Activated CD8-positive, alpha-beta T cell treated with anti-CD3 and anti-CD28 coated beads, Interleukin-2, amount 10 ng/mL, durations not matched to agents 7 days and 5 days (primary cell): ENCODE measurements at places on chromosomes 4 and X.

DNA sequence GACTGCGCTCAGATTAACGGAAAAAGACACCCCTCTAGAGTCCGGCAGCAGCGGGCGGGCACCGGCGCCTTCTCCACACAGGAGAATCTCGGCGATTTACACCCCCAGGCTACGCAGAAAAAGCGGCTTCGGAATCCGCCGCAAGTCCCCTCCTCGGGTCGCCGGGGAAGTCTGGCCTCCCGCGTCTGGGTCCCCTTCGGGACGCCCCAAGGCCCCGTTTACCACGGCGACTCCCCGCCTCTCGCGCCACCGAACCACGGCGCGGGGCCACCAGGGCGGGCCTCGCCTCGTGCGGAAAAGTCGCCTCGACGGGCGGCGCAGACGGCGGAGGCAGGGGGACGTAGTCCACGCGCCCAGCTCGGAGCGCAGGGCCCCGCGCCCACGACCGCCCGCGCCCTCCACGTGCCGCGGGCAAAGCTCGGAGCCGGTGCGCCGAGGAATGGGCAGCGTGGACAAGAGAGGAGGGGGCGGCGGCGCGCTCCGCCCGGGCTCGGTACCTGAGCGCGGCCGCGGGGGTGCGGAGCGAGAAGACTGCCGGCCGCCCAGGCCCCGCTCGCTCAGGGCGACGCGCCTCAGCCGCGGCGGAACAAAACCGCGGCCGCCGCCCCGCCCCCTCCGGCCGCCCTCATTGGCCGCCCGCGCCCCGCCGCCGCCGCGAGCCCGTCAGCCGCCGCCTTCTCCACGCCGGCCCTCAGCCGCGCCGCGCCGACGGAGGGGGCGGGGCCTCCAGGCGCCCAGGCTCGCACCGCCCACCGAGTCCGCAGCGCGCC is at the start of gene FAM53A:
FAM53A (minus strand) TSS at position 578 of the 770 bp plus-strand sequence. CDS start 15,572 bp downstream, outside the sequence.
- DNase-seq, result peak; percentile 46

- no peak for DNase-seq
These were observed 349.3 kb upstream of the KLF3 start for GRCh38 chr4:38314663-38315062.

DNA sequence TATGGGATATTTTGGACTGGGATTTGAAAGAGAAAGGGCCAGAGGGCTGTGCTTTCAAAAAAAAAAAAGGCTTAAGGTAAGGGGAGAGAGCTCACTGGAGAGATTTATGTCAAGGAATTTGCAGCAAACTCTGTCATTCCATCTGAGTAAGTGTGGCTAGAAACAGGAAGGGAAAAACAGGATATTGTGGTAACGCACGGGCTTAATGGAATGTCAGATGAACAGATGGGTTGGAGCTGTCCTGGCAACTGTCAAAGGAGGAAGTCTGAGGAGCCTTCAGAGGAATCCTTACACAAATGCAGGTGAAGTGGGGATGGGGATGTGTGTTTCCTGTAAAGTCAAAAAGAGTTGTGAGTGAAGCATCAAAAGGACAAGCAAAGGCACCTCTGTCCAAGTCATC is 15.1 kb upstream of the NKX3-2 start:
- no peak for DNase-seq

GRCh38 chr4:15416357-15417232 is 11.2 kb upstream of the C1QTNF7 start:
- DNase-seq, result no peak

GRCh38 chr4:41177016-41177415 is 37.3 kb downstream of the APBB2 start:
- no peak for DNase-seq

DNA sequence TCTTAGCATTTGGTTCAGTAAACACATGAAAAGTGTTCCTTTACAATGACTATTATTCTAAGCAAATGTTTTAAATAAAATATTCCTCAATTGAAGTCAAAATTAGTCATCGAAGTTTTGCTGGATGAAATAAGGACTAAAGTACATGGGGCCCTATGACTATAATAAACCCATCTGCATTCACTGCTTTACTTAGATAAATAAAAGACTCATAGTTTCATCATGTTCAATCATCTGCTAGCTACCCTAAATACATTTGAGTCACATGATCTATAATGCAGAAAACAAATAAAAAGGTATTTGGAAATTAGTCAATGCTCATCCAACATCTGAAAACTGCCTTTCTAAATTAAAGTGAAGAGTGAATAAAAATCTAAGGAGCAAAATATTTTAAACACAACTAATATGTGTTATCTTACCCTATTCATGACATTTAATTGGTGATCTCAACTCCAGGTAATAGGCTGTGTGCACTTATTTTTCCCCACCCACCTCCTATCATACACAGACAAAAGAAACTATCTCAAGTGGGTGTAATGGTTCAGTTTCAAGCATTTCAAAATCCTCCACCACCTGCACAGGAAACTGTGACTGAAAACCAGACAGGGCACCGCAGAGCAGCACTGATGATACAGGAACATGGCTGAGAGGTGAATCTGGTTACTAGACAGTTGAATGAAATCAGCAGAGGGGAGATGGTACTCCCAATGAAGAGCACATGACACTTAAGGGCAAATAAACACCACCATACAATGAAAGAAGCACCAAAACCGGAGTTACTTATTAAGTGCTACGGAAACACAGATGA is 78.6 kb downstream of the CAMK2D start:
- peak; percentile 88 for DNase-seq

DNA sequence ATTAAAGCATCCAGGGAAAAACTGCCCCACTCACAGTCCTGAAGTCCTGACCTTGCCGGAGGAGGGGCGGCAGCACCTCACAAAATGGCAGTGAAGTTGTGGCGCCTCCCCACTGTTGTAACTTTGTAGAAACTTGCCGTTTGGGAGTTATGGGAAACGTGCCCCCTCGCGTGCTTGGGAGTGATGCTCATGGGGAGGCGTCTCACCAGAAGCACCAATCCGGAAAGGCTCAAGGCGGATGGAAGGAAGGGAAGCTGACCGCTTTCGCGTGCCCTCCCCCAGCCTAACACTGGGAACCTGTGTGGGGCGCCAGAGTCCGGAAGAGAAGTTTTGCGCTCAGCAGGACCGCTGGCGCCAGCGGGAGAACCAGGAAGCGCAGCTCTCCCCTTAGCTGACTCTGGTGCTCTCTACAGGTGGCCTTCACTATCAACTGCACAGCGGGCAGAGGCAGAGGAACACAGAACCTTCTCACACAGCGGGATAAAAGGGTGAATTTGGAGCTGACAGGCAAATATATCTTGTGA is at the start of the genes CT45A10 and SAGE1:
CT45A10 (minus strand) TSS at position 151 of the 524 bp plus-strand sequence. CDS start 8,100 bp downstream, outside the sequence.
SAGE1 (plus strand) TSS at position 423 of the 524 bp plus-strand sequence. CDS start 2,527 bp downstream, outside the sequence.
- DNase-seq, result no peak

- DNase-seq, result no peak
These were observed 13.9 kb upstream of the PLAC8 start for GRCh38 chr4:83128240-83128929.
